ENCODE measurements at places on chromosomes 1 and 21.

DNA sequence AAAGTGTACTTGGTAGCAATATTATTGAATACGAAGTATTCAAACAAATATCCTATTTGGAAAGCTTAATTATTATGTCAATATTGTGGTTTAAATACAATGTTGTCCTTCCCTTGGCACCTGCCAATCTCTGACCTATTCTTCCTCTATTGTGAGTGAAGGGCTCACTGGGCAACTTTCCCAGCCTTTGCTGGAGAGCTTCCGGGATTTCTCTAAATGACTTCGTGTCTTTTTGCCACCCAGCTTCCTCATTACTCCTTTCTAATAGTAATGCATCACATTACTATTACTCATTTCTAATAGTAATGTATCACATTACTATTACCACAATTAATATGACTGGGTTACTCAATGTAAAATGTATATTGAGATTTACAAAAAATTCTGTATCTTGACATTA, 880.6 kb downstream of the BRINP3 start:
- no peak for DNase-seq

- DNase-seq, result no peak
These were observed 31.7 kb downstream of the LAMB3 start for GRCh38 chr1:209620487-209620884.

DNA sequence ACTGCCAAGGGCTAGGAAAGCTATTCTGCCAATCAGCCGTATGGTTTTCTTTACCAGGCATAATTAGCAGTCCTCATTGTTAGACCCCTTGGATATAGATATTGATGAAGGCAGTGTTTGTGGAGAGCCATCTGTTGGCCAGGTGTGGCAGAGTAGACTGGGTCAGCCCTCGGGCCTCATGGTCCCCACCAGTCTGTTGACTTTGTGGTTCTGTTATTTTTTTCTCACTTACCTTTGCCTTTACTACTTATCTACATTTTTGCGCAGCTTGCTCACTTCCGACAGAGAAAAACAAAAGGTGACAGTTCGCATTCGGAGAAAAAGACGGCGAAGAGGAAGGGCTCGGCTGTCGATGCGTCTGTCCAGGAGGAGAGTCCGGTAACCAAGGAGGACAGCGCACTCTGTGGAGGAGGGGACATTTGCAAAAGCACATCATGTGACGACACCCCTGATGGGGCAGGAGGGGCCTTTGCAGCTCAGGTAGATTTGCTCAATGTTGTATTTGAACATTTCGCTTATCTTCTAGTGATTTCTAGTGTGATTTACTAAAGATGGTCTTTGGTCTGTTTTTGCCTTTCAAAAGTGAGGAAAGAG, 2.3 kb downstream of the PCNT start:
- DNase-seq, result no peak

- no peak for DNase-seq
These were observed 3.9 kb upstream of the SYNC start for GRCh38 chr1:32706491-32706890.

DNA sequence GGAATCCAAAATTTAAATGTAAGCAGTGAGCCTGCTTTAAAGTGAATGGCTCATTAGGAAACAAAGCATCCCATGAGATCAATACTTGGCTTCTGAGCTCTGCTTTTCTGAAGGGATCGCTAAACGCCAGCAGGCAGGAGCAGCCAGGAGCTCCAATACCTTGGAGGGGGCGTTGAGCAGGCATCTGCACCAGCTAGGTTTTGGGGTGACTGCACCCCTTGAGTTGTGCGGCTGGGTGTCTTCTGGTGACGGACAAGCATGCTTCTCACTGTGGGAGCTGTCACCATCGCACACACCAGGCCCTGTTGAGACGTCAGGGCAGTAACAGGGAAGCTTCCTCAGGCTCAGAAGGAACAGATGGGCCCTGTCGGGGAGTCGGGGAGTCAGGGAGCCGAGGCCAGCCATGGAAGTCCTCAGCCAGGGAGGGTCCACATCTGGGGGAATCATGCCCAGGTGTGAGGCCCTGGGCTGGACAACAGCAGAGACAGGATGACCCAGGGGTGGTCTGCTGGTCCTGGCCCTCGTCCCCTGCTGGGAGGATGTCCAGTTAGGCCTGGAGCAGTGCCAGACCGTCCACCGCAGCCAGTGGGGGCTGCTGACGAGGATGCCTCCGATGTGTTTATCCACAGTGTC, 57.9 kb upstream of the ADARB1 start:
- DNase-seq, result no peak

DNA sequence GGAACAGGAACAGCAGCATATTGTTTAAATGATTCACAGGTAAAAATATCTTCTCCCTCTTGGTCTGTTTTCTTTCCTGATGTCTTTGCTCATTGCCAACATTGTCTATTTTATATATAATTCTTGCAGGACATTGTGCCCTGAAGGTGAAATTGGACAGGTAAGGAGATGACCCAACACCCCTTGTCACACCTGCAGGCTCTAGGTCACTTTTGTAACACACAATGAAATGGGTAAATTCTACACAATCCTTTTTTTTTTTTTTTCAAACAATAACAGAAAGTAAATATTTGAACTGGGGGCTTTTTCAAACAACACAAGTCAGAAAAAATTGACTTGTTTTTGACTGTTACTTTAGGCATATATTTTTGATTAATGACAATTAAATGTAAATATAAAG, 62.9 kb upstream of the ERG start:
- no peak for DNase-seq

DNA sequence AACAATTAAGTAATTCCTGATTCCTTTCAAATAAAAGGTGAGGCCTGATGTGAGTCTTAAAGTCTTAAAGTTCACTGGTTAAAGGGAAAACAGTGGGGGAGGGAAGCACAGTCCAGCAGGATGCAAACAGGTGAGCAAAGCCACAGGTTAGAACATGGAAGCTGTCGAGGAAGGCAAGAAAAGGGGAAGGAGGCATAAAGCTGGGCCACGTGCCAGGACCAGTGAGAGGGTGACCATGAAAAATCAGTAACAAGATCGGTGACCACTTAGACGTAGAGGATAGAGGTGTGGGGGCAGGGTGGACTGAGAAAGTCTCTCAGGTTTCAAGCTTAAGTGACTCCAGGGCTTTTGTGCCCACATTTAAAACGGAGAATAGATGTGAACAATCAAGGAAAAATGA, 231.3 kb downstream of the SETD4 start:
- DNase-seq, result no peak

GRCh38 chr21:27646691-27647090, 679.8 kb upstream of the ADAMTS5 start:
- no peak for DNase-seq

DNA sequence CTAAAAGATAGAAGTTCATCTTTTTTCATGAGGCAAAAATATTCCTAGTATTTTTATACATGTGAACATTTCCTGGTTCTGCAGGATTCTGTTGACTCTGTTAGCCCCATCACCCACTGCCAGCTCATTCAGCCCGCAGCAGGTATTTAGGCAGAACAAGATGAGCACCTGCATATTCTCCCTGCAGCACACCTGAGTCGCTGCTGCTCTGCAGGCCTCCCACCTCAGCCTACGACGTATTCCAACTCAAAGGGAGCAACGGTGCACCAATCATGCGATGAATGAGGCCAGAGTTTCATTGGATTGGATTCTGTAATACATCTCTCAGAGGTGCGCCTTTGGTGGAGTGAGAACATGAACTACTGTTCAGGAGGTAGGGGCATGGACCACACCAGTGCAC, 87.6 kb downstream of the CNIH3 start:
- DNase-seq, result no peak

DNA sequence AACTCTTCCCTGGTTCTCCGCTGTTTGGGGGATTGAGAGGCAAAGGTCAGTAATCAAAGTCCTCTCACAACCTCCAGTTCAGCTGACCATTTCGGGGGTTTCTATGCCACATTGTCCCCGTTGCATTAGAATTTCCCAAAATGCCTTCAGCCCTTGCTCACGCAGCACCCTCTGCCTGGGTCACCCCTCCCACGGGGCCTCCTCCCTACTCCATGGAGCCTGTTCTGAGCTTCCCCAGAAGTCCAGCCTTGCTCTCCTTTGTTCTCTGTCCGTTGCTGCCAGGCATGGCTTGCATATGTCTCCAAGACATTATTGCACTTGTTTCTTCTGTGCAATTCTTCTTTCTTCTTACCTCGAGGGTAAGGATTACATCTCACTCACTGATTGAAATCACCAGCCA, 16.5 kb downstream of the DMRTB1 start:
- no peak for DNase-seq

- no peak for DNase-seq
These were observed 28.2 kb upstream of the ANKRD13C start for GRCh38 chr1:70382682-70383081.

GRCh38 chr1:153953859-153954365, 4.5 kb downstream of the CRTC2 start:
- DNase-seq, result no peak

GRCh38 chr1:241411776-241412338, 54.9 kb upstream of the RGS7 start:
- no peak for DNase-seq

- no peak for DNase-seq
These were observed at the start of gene G0S2 for GRCh38 chr1:209674957-209675564. Gene G0S2 (plus strand): TSS chr1:209675412. CDS start chr1:209675685, 273 bp downstream.

DNA sequence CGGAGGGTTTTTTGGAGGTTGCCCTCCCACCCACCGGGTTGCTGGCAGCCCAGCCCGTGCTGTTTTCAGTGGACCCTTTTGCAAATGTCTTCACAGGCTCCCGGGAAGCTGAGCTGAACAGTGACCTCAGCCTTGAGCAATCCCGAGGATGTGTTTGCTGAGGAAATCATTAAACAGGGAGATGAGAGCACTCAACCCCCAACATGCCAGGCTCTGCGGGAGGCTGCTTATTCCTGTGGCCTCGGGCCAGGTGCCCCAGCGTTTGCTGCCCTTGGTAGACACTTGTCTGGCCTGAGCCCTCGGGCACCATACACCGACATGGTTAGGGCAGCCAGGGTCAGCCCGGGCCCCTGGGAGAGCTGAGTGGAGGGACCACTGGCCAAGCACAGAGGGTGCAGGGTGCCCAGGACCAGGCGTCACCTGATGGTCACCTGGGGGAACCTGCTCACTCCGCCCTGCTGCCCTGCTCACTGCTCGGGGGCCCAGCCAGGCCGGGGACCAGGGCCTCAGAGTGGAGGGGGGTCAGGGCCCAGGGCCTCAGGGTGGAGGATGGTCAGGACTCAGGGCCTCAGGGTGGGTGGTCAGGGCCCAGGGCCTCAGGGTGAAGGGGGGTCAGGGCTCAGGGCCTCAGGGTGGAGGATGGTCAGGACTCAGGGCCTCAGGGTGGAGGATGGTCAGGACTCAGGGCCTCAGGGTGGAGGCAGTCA, 42.5 kb upstream of the POFUT2 start:
- DNase-seq, result no peak

DNA sequence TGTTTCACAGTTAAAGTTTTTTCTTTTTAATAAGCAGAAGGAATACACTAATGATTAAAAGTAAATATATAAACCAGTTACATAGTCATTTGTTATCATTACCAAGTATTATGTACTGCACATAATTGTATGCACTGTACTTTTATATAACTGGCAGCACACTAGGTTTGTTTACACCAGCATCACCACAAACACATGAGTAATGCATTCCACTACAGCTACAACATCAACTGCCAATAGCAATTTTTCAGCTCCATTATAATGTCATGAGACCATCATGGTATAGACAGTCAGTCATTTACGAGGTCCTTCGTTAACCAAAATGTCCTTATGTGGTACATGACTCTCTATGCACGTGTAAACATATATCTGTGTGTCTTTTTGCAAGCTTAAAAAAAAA, 35.2 kb downstream of the SCYL3 start:
- no peak for DNase-seq

Data from stimulated activated CD8-positive, alpha-beta memory T cell treated with anti-CD3 and anti-CD28 coated beads, Interleukin-2, amount 100 ng/mL, for 1 hour (primary cell).